ENCODE measurements at places on chromosomes 16 and 17. TPM values are rescaled to one million over a fixed set of nuclear protein-coding genes. Genes with fewer than 3 reads are reported as not detected.

Gene ADAT1
- 37.9 TPM for total RNA-seq

Gene ACSM3
- total RNA-seq: 7.4 TPM

Gene MYADML2
- not detected for total RNA-seq

Gene TBX4
- total RNA-seq: not detected

Gene SEZ6L2
- total RNA-seq: 69.6 TPM

Gene MRPL27
- total RNA-seq: 60.3 TPM

Gene SP6
- total RNA-seq: 1.3 TPM

Gene KRTAP16-1
- total RNA-seq: not detected

Gene METRNL
- total RNA-seq: 36.7 TPM

Gene UQCRC2
- 179 TPM for total RNA-seq

Gene TMEM11
- 30.2 TPM for total RNA-seq

Gene PRKCB
- total RNA-seq: 2.1 TPM

Gene ACAP1
- 14.4 TPM for total RNA-seq

Gene HOXB3
- total RNA-seq: not detected

Gene SCN4A
- total RNA-seq: 0.22 TPM

Gene NME3
- total RNA-seq: 36.3 TPM

Gene GDPD3
- total RNA-seq: 1.8 TPM

Gene MGAT5B
- total RNA-seq: 5.1 TPM

Gene WFIKKN1
- total RNA-seq: 0.89 TPM

Gene TP53TG3
- total RNA-seq: not detected

Gene BCAR1
- total RNA-seq: 296 TPM

Gene SENP3
- total RNA-seq: 51.4 TPM

Gene CDT1
- 3.7 TPM for total RNA-seq

Gene CYLD
- 34.2 TPM for total RNA-seq

Gene KRTAP9-2
- not detected for total RNA-seq

Gene MPV17L
- 0.65 TPM for total RNA-seq

Gene KRTAP3-1
- total RNA-seq: not detected

Gene CSH2
- 4.3 TPM for total RNA-seq

Gene DNAH2
- 0.34 TPM for total RNA-seq

Gene SLC43A2
- total RNA-seq: 18.0 TPM

Gene CCL1
- not detected for total RNA-seq

Gene TMC5
- total RNA-seq: 0.11 TPM

Gene CIBAR2
- not detected for total RNA-seq
